ENCODE measurements at places on chromosomes 11 and 22. TPM values are rescaled to one million over a fixed set of nuclear protein-coding genes. Genes with fewer than 3 reads are reported as not detected.

FGF4 gene
- not detected for total RNA-seq

- no peak for DNase-seq
- no peaks in the 10 kb centered on the region for H3K4me1 ChIP-seq
- no peaks in the 10 kb centered on the region for H3K36me3 ChIP-seq
- no peaks in the 10 kb centered on the region for H3K27me3 ChIP-seq
- peak overlapping the region; percentile 57 for H3K4me3 ChIP-seq
- no peak overlapping the region for H3K27ac ChIP-seq
These were observed 183 bp upstream of the ABCG4 start for GRCh38 chr11:119148720-119149017.

GRCh38 chr11:115696563-115696962 lies 192.3 kb upstream of the CADM1 start:
- no peak overlapping the region for H3K27ac ChIP-seq
- H3K36me3 ChIP-seq, result no peaks in the 10 kb centered on the region
- H3K4me3 ChIP-seq, result no peak overlapping the region
- DNase-seq, result no peak

- H3K27me3 ChIP-seq, result no peaks in the 10 kb centered on the region
- no peak overlapping the region for H3K4me3 ChIP-seq
- peak; percentile 45 for DNase-seq
- no peaks in the 10 kb centered on the region for H3K4me1 ChIP-seq
- H3K36me3 ChIP-seq, result no peaks in the 10 kb centered on the region
- no peak overlapping the region for H3K27ac ChIP-seq
These were observed 77.4 kb downstream of the FBLN1 start for GRCh38 chr22:45579806-45580725.

GRAMD4 gene
- total RNA-seq, result 37.1 TPM

DNA sequence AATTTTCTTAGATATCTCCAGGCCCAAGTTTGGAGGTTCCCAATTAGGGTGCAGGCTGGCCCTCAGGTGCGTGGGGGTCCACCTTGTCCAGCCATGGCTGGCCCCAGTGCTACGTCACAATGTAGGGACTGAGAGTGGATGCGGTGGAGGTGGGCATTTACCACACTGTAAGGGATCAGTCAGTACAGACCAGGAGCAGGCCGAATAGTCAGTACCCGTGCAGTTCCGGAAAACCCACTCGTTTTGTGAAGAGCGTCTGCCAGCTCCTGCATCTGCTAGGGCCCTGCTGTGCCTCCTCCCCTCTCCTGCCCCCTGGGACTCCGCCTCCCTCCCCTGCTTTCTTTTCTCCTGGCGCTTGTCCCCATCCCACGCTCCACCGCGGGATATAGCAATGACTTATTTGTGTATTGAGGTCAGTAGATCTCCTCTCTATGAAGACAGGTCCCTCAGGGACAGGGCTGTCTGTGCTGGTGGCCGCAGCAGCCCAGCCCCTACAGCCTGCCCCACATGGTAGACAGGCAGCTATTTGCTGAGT lies 50.4 kb upstream of the SEPTIN5 start:
- H3K27me3 ChIP-seq, result no peaks in the 10 kb centered on the region
- no peaks in the 10 kb centered on the region for H3K4me1 ChIP-seq
- H3K27ac ChIP-seq, result no peak overlapping the region
- H3K36me3 ChIP-seq, result no peaks in the 10 kb centered on the region

DNA sequence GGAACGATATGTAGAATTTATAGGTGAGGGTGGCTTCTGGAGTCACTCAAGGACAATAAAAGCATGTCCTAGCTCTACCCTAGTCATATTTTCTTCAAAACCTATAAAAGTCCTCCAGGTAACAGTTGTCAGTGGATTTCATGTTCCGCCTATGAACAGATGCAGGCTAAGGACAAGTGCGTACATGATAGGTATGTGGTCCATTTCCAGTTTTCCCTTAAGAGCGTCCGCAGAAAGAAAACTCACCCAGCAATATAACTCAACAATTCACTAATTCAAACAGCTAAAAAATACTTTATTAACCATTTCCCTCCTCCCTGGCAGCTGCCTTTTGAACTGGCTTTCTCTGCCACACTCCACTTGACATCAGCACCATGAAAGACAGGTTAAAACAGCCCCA lies 50.2 kb upstream of the CCDC34 start:
- H3K36me3 ChIP-seq, result no peaks in the 10 kb centered on the region
- no peaks in the 10 kb centered on the region for H3K27me3 ChIP-seq
- H3K27ac ChIP-seq, result no peak overlapping the region
- no peak for DNase-seq
- no peak overlapping the region for H3K4me3 ChIP-seq
- H3K4me1 ChIP-seq, result peaks cover 2% of the 10 kb centered on the region

GRCh38 chr11:117679461-117679860 lies 117.6 kb downstream of the DSCAML1 start:
- no peak for DNase-seq
- no peaks in the 10 kb centered on the region for H3K4me1 ChIP-seq
- H3K27me3 ChIP-seq, result no peaks in the 10 kb centered on the region
- no peak overlapping the region for H3K4me3 ChIP-seq
- H3K27ac ChIP-seq, result no peak overlapping the region

DNA sequence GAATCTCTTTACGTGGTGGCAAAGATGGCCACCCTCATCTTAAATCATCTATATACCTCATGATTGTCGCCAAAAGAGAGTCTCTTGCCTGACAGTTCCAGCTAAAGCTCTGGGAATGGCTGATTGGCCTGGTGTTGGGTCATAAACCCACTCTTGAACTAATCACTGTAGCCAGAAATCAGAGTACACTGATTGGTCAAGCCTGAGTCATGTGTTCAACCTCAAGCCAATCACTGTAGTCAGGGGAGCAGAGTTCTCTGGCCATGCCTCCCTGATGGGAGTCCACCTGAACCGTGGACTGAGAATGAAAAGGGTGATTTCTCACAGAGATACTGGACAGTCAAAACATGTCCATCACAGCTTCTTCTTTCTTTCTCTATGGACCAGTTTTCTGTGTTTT lies 45.8 kb downstream of the RCN1 start:
- DNase-seq, result no peak
- H3K36me3 ChIP-seq, result no peaks in the 10 kb centered on the region
- H3K4me1 ChIP-seq, result peaks cover 4% of the 10 kb centered on the region

DNA sequence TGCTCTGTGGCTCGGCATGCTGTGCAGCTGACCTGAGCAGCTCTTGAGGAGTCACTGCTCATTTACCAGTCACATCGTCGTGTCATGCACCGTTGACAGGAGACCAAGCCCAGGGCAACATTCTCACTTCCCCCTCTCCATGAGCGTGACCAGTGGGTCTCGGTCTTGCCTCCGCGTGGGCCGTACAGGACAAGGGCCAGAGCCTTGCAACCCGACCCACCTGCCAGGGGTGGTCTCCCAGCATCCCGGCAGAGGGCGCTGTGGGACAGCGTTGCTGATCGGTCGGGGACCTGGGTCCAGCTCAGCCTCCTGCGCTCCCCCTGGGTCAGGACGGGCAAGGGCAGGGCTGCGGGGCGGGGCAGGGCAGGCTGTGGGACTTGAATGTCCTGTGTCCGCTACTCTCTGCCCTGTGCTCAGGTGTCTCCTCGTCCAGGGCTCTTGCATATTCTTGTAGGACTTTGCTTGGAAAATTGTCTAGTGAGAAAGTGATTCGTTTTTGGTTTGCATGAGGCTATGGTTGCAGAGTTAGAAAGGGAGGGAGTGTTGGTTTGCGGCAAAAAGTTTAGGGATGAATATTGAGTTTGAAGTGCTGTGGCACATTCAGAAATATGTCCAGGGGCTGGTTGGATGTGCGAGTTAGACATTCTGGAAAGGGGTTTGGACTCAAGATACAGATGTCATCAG lies 16.2 kb downstream of the EIF4G2 start:
- H3K4me3 ChIP-seq, result no peak overlapping the region
- H3K4me1 ChIP-seq, result no peaks in the 10 kb centered on the region
- H3K27me3 ChIP-seq, result no peaks in the 10 kb centered on the region

GRCh38 chr11:82675838-82676237 lies 57.8 kb downstream of the FAM181B start:
- H3K4me1 ChIP-seq, result no peaks in the 10 kb centered on the region
- no peak overlapping the region for H3K4me3 ChIP-seq
- no peak overlapping the region for H3K27ac ChIP-seq

DNA sequence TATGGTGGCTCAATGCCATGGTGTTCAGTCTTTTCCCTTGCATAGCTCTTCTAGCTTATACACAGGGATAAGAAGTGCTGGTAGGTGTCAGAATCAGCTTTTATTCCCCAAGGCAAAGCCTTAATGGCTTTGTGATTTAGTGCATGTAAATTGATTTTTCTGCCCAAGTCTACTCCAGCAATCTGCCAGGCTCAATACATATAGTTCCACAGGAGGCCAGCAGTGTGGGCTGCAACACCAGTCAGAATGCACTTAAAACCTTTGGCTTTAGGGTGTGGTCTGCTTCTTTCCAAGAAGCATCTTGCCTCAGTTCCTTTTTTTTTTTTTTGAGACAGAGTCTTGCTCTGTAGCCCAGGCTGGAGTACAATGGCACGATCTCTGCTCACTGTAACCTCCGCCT lies 14.5 kb upstream of the CAPRIN1 start:
- no peak overlapping the region for H3K4me3 ChIP-seq
- no peaks in the 10 kb centered on the region for H3K36me3 ChIP-seq
- DNase-seq, result no peak
- H3K27me3 ChIP-seq, result no peaks in the 10 kb centered on the region
- H3K27ac ChIP-seq, result no peak overlapping the region
- H3K4me1 ChIP-seq, result no peaks in the 10 kb centered on the region

GRCh38 chr11:118318124-118318523 lies 13.6 kb downstream of the CD3E start:
- no peak overlapping the region for H3K27ac ChIP-seq
- H3K4me3 ChIP-seq, result no peak overlapping the region
- no peaks in the 10 kb centered on the region for H3K4me1 ChIP-seq

GRCh38 chr11:112481893-112482292 lies 221.2 kb upstream of the PLET1 start:
- DNase-seq, result no peak
- H3K27me3 ChIP-seq, result no peaks in the 10 kb centered on the region
- H3K4me1 ChIP-seq, result no peaks in the 10 kb centered on the region
- no peak overlapping the region for H3K27ac ChIP-seq

GRCh38 chr11:99370549-99371216 lies 349.9 kb downstream of the CNTN5 start:
- H3K4me1 ChIP-seq, result no peaks in the 10 kb centered on the region
- DNase-seq, result peak; percentile 79
- H3K4me3 ChIP-seq, result no peak overlapping the region
- no peaks in the 10 kb centered on the region for H3K27me3 ChIP-seq
- no peaks in the 10 kb centered on the region for H3K36me3 ChIP-seq

GRCh38 chr11:6197466-6198200 lies 1.4 kb upstream of the OR52W1 start:
- H3K27ac ChIP-seq, result no peak overlapping the region
- H3K4me3 ChIP-seq, result no peak overlapping the region
- no peaks in the 10 kb centered on the region for H3K4me1 ChIP-seq
- H3K36me3 ChIP-seq, result no peaks in the 10 kb centered on the region

LRP4 gene
- 4.0 TPM for total RNA-seq

Data from aorta (tissue), 5 donors.